ENCODE measurements at places on chromosomes 2 and 18.

DNA sequence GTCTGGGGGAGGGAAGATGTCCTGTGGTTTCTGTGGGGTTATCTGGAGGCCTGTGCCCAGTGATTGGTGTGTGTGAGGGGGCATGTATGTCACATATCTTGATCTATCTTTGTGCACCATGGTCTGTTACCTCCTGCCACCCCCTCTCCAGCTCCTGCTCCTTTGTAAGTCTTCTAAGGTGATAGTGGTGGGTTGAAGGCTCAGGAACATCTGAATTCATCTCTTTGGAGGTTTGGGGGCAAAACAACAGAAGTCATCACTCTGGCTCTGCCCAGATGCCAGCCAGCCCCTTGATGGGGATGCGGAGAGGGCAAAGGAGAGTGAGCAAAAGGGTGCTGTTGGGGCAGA lies 2.7 kb upstream of the WNT6 start:
- no peak for DNase-seq

DNA sequence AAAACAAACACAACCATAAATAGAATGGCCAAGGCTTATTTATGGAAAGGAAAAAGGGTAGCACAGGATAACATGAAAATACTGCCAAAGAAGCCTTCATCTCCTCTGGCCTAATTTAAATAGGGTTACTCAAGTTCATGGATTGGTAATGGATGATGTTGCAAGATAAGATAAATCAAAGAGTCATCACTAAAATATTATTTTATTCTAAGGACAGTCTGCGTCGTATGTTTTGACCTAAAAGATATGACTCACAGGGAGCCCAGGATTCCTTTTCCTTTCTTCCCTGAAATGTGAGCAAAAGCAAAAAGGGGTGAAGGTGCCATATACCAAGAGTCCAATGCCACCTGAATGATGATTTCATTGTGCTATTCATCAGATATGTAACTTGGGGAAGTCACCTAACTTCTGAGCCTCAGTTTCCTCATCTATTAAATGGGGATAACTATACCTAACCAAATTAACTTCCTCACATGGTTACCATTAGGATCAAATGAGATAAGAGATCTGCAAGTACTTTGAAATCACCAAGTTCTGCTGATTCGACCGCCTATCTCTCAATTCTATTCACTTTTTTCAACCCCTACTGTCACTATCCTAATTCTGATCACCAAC lies 137.7 kb downstream of the THADA start:
- no peak for DNase-seq

- no peak for DNase-seq
Measured at GRCh38 chr2:24514820-24515219, 23.8 kb downstream of the NCOA1 start.

DNA sequence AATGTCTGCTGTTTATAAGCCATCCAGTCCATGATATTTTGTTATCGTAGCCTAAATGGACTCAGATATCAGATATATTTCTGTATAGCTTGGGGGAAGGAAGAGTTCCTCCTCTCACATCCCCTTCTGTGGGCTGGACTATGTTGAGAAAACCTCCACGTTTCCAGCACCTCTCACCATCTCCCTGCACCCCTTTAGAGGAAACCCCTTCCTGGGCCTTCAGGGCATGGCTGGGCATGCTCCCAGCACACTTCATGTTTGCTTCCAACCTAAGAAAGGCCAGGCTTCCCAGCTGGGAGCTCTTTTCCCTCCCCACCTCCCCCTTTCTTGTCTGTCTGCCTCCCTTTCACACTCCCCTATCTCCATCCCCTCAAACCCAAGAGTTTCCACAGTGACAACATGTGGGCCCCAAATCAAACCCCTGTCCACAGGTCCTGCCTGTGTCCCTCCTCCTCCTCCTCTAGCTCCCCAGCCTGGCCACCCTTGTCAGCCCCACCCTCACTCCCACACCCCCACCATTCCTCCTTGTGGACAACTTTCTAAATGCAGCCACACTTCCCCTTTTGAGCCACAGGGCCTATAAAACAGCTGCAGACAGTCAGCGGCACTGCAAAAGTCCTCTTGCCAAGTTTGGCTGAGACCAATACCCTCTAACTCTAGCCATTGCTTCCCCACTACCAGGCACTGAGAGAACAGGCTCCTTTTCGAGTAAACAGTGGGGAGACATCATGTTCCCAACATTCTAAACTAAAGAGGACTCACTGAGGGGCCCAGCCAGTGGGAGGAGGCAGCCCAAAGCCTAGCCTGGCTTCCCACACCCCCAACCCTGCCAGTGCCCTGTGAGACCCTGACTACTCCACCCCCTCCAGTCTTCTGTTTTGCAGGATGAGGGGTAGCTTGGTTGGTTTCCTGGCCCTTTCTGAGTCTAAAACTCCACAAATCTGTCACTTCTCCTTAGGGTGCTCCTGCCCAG lies 120.5 kb downstream of the ZFP36L2 start:
- no peak for DNase-seq

DNA sequence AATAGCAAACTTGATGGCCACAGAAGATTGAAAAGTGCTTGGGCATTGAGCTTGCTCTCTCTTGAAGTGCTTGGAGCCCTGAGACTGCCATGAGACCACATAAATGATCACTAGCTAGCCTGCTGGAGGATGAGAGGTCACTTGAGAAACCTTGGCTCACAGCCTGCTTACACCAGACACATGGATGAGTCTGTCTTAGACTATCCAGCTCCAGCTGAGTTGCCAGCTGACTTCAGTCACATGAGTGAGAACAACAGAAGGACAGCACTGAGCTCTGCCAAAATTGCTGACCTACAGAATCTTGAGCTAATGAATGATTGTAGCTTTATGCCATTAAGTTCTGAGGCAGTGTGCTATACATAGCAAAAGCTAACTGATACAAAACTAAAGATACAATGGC lies 18.1 kb downstream of the NABP1 start:
- no peak for DNase-seq

Data from stimulated activated CD8-positive, alpha-beta memory T cell treated with anti-CD3 and anti-CD28 coated beads, Interleukin-15, amount 100 ng/mL, for 1 hour (primary cell).